ENCODE measurements at places on chromosomes 7 and 10.

DNA sequence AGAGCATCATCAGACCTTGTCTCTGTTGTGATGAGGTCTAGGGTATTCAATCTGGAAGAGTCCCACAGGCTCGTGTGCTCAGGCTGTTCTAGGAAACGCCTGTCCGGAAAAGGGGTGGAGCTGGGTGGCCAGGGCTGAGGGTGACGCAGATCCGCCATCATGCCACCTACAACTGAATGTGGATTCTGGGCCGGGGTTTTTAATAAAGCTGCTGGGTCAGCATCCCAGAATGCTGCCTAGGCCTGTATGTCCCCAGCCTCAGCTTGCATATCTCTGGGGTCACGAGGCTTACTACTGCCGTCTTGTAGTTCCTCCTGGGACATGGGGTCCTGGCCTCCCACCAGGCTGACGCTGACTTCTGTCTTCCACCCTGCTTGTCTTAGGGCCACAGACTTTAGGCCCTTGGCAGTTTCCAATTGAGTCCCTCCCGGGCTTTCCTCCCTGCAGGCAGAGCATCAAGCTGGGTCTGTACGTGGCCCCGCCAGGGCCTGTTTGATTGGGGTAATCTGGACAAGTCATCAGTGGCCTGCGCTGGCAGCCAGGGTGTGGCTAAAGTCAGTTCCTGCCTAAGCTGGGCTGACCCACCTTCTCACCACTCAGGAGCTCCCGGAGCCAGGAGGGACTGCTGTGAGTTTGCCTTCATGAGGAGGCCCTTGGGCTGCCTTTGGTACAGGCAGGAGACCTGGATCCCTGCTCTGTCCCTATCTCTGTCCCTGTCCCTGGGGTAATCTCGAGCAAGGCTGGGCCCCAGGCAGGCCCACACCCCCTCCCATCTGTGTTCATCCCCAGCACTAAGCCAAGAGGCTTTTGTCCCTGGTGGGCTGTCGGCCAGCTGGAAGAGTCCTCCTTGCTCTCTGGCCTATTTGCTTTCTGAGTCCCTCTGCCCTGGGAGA, 79.9 kb downstream of the ZMIZ1 start:
- DNase-seq: no peak

GRCh38 chr10:49335364-49335972, 36.5 kb downstream of the C10orf71 start:
- peak; percentile 12 for DNase-seq

DNA sequence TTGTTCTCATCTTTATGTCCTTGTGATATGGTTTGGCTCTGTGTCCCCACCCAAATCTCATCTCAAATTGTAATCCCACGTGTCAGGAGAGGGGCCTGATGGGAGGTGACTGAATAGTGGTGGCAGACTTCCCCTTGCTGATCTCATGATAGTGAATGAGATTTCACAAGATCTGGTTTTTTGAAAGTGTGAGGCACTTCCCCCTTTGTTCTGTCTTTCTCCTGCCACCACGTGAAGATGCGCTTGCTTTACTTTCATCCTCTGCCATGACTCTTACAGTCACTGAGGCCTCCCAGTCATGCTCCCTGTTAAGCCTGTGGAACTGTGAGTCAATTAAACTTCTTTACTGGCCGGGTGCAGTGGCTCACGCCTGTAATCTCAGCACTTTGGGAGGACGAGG, 161.0 kb downstream of the HERPUD2 start:
- no peak for DNase-seq

GRCh38 chr7:38535073-38535472, 96.1 kb downstream of the AMPH start:
- no peak for DNase-seq

- no peak for DNase-seq
Measured at GRCh38 chr10:126738001-126738400, 67.5 kb upstream of the C10orf90 start.

DNA sequence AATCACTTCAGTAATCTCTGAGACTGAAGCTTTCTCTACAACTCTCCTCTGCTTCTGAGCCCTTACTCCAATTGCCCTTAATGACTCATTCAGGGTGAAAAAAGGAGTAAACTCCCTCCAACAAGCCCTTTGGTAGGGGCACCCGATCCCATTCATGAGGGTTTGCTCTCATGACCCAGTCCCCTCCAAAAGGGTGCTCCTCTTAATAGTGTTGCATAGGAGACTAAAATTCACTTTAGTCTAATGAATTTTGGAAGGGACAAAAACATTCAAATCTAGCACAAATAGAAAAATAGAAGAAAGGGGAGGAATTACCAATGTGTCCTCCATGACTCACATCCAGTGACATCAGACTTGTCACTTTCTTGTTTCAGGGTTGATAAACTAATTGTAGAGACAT, 66.2 kb upstream of the CCNY start:
- DNase-seq: no peak

GRCh38 chr7:23410446-23411183, 59.7 kb downstream of the IGF2BP3 start:
- DNase-seq: peak; percentile 87

DNA sequence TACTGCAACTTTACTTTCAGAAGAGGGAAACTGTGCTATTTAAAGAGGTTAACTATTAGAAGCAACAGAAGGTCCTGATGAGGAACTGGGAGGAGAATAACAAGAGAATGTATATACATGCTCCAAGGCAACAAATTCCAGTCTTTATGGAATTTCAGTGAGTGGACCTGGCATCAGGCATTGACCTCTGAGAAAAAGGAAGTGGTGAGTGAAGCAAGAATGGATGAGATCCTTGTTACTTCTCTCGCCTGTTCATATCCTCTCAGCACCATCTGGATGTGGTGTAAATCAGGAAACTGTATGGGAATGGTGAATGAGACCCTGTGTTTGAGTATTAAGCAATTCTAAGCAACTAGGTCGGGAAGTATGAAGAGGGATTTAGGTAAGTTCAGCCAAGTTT, 30.3 kb upstream of the KBTBD2 start:
- DNase-seq: no peak

DNA sequence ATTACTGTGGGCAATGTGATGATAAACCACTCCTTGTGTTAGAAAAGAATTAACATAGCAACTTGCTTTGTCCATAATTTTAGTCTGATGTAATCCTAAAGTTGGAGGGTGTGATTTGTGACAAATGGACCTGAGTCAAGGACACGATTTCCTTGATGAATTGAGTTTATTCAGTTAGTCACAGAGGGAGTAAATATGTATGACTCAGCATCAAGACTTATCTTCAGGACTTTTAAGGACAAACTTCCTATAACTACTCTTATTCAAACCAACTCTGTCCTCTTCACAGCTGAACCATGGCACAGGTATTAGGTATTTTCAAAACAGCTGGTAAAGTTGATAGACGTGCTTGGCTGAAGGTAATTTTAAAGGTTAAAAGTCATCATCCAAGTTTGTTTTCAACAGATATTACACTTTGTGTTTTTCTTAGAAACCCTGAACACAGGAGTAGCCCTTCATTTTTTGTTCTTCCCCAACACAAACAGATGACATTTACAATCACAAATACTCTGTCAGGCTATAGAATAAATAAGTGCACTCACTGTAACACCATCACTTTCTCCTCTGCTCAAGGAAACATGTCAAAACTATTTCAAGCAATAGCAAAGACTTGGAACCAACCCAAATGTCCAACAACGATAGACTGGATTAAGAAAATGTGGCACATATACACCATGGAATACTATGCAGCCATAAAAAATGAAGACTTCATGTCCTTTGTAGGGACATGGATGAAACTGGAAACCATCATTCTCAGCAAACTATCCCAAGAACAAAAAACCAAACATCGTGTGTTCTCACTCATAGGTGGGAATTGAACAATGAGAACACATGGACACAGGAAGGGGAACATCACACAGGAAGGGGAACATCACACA, 54.5 kb downstream of the COA1 start:
- no peak for DNase-seq

GRCh38 chr7:43309706-43310022, 197.2 kb downstream of the HECW1 start:
- no peak for DNase-seq

DNA sequence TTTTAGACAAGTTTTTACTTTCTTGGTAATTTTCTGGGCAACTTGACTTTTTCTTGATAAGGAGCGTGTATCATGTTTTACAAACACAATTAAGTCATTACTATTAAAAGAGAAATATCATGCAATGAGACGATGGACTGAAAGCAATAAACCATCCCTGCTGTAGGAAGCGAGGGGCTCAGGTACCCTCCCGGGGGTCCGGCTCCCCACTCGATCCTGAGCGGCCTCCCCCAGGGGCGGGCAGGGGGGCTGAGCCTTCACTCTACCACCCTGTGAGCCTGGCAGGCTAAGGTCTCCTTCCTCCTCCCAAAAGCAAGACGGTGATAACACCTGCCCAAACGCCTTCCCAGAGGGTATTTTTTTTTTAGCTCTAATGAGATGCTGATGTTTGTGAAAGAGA, 51.8 kb upstream of the ADGRA1 start:
- DNase-seq: no peak

GRCh38 chr10:62803724-62804355, 680 bp upstream of the ADO start:
- no peak for DNase-seq

GRCh38 chr7:83970081-83970480, 224.5 kb downstream of the SEMA3A start:
- no peak for DNase-seq

GRCh38 chr7:157684157-157684908, 347.5 kb downstream of the DNAJB6 start:
- no peak for DNase-seq

- DNase-seq: no peak
Measured at GRCh38 chr10:7230951-7231350, 179.9 kb downstream of the SFMBT2 start.

- no peak for DNase-seq
Measured at GRCh38 chr10:11756766-11757315, 14.7 kb downstream of the ECHDC3 start.

DNA sequence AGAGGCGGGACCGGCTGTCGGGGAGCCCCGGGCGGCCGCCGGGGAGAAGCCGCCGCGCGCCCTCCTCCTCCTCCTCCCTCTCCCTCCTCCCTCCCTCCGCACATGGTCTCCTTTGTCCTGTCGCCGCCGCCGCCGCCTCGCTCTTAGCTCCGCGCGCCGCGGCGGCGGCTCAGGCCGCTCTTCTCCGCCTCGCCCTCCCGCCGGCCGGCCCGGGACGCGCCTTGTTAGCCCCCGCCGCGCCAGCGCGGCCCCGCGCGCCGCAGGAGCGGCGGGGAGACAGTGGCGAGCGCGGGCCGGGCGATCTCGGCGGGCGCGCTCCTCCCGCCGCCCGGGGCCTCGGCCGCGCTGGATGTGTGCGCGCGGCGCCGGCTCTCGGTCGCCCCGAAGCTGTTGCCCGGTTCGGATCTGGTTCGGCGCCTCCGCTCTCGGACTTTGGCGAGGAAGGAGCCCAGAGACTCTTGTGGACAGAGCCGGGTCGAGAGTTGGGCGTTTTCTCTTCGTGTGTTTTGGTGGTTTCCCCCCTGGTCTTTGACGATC, 437.4 kb upstream of the GALNT17 start:
- DNase-seq: peak; percentile 69

GRCh38 chr7:98254951-98255610, 3.0 kb upstream of the TECPR1 start:
- no peak for DNase-seq

GRCh38 chr7:116630932-116631671, 40.9 kb upstream of the MET start:
- DNase-seq: peak; percentile 67

DNA sequence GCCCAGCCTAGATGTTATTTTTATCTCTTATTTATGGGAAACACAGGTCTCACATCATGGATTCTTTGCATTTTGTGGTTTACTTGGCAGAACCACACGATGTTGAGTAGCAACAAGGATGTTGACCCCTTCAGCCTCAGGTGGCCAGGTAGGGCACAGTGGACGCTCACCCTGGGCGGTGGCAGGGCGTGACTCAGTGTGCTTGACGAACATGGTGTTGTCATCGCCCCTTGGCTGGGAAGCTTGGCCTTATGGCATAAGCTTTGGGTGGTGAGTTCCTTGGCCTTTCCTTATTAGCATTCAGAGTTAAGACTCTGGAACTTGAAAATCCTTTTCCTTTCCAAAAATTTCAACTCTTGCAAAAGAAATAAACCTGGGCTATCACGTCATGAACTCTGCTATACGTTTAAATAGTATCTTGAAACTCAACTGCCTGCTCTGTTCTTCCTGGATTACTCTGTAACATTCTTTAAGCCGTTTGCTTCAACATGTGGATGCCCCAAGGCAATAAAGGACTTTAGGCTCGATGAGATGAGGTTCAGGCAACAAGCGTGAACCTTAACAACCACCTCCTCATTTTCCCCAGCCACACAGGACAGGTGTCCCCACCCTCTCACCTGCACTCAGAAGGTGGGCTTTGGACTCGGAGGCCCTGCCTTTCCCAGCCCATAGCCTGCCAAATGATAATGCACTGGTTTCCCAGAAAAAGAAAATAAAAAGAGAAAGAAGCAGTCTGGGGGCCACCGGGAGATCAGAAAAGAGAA, 22.5 kb upstream of the ECHDC3 start:
- no peak for DNase-seq

DNA sequence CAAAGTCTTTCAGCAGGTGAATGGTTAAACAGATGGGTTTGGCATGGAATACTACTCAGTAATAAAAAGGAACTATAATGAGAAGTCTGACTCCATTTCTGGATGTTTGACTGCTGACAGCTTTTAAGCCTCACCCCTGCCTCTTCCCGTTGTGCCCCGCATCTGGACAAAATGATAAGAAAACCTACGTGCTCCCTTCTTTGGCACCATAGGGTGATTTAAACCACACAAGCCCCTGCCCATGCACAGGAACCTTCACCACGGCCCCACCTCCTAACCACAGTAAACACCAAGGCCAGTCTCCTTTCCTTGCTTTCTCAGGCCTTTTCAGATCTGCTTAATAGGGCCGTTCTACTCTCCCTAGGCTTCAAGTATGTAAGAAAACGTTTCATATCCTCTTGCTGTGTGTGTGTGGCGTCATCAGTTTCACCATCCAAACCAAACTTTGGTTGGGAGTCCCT, 47.1 kb upstream of the UBN2 start:
- DNase-seq: no peak

DNA sequence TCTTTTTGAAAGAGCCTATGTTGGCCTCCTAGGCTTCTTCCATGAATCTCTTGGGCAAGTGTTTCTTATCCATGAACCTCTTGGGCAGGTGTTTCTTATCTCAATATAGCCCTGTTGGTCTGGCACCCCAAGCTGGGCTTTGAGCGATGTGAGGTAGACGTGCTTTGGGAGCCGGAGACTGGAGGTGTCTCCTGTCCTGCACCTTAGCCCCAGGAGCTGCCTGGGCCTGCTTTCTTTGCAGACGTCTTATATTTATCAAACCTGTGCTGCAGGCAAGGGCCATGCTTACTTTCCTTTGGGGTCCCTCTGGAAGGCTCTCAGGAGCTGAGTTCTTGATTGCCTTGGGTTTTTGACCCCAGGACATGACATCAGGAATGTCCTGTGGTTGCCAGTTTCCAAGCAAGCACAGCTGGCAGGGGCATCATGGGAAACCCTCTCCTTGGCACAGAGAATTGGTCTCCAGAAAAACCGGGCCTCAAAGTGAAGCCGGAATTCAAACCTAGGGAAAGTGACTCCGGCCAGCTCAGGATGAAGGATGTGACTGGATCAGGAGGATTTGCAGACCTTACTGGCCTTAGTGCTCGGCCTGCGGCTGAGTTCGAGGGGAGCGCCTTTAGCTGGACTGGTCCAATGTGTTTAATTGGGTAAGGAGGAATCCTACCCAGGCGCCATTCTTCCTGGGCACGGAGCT, 2.8 kb downstream of the JAKMIP3 start:
- DNase-seq: no peak

Measured in GM12865 (cell line).